CD8-positive, alpha-beta memory T cell (primary cell): ENCODE measurements at places on chromosomes 7 and 10. TPM values are rescaled to one million over a fixed set of nuclear protein-coding genes. Genes with fewer than 3 reads are reported as not detected.

SPDYE6 gene
- not detected for total RNA-seq

RAPGEF5 gene
- total RNA-seq: 0.50 TPM

DNA sequence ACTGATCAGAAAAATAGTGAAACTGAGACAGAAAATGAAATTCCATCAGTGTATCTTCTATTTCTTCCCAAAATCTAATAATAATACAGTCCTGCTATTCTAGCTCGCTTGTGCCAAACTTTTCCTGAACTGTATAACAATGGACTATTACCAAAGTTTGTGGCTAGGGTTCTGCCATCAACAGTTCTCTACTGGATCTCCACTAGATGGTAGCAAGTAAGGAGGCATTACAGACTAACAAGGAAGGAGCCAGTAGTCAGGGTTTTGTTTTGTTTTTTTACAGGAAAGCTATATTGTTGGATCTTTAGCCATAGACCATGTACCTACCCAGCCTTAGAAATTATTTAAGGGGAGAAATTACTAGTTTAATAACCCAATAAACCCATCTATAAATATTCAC, 10.8 kb downstream of the MTERF1 start:
- DNase-seq: no peak
- H3K4me1 ChIP-seq: no peaks in the 10 kb centered on the region
- no peak overlapping the region for H3K4me3 ChIP-seq
- H3K27me3 ChIP-seq: no peaks in the 10 kb centered on the region
- peaks cover 5% of the 10 kb centered on the region for H3K36me3 ChIP-seq

- H3K27me3 ChIP-seq: no peaks in the 10 kb centered on the region
- H3K4me1 ChIP-seq: no peaks in the 10 kb centered on the region
- no peak overlapping the region for H3K4me3 ChIP-seq
- no peaks in the 10 kb centered on the region for H3K36me3 ChIP-seq
Observed at GRCh38 chr7:48512892-48513291, 341.6 kb downstream of the ABCA13 start.

ADAMTS14 gene
- total RNA-seq: not detected

DNA sequence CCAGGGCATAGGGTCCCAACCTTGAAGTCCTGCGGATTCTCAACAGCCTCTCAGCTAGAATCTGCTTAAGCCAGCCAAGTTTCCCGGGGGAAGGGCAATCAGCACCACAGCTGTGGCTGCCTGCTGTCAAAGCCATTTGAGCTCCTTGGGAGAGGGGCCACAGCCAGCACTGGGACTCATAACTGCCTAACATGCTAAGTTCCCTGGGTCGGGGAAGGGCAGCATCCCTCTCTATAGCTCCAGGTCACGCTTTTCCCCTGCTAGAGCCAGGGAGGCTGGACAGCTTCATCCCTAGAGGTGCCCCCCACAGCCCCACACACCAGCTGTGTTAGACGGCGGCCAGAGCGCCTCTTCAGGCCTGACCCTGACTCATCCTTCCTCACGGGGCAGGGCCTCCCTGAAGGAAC, 49.6 kb upstream of the PDE1C start:
- DNase-seq: no peak
- H3K36me3 ChIP-seq: no peaks in the 10 kb centered on the region
- H3K4me1 ChIP-seq: no peaks in the 10 kb centered on the region
- no peak overlapping the region for H3K27ac ChIP-seq
- no peak overlapping the region for H3K4me3 ChIP-seq
- no peaks in the 10 kb centered on the region for H3K27me3 ChIP-seq

DNA sequence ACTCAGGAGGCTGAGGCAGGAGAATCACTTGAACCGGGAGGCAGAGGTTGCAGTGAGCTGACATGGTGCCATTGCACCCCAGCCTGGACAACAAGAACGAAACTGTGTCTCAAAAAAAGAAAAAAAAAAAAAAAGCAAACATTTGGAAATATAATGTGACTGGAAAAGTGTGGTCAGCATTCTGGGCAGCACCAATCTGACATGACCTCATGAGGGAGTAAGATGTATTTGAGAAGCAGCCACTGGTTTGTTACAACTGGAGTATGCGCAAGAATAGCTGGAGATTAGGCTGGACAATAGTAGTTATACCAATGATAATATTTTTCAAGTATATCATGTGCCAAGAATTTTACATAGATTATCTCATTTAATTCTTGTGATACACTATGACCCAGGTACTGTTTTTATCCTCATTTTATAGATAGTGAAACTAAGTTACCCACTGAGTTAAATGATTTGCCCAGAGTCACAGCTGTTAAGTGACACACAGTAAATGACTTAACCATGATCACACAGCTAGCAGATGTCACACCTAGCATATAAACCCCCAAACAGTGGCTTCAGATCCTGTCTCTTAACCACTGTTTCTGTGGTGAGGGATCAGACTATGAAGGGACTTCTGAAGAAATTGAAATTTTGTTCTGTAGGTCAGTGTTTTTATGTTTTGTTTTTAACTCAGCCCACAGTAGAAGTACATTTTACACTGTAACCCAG, 11.1 kb downstream of the MCU start:
- H3K4me3 ChIP-seq: no peak overlapping the region
- H3K27ac ChIP-seq: no peak overlapping the region
- no peak for DNase-seq
